ENCODE measurements at places on chromosomes 3 and 15.

- DNase-seq: peak; percentile 2
Measured at GRCh38 chr15:37837276-37837675, 97.2 kb upstream of the TMCO5A start.

DNA sequence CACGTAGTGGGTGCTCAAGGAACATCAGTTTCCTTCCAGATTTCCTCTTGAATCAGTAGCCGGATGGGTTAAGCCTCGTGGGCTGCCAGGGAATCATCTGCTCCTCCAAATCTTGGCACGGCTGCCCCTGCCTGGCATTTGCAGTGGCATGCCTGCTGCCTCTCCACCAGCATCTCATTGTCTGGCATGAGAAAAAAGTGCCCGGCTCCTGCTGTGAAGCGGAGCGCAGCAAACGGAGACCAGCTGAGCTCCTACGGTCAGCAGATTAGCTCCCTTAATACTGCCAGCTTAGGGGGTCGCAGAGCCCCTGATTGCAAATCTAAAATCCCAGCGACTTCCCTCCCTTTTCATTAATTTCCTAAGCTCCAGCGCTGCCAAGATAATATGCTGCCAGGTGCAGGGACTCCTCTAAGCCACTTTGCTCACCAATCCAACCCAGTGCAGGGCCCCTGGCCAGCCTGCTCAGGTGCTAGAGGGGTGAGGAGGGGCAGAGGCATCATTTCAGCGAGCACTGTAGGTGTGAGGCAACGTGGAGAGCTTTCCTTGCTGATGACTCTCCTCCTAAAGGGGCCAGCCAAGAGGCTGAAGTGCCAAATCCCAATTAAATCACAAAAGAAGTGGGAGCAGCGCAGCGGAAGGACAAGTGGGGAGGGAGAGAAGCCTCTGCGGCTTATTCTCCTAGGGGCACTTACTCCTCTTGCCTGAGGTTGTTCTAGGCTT, 49.6 kb upstream of the ST8SIA2 start:
- DNase-seq: no peak

DNA sequence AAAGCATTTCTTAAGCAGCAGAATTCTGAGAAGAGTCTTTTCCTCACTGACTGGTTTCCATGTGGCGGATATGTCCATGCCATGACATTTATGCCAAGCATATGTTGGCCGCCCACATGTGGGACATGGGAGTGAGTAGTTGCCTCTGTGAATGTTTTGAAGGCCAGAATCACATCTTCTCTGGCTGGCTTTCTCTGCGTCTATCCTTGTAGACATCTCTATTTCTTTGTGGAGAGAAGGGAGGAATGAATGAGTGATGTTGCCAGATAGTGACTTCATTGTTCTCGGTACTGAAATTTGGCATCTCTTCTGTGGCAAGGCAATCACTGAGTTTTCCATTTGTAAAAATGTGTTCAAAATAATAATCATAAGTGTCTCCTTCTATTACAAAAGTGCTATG, 316.0 kb downstream of the CLSTN2 start:
- DNase-seq: no peak

DNA sequence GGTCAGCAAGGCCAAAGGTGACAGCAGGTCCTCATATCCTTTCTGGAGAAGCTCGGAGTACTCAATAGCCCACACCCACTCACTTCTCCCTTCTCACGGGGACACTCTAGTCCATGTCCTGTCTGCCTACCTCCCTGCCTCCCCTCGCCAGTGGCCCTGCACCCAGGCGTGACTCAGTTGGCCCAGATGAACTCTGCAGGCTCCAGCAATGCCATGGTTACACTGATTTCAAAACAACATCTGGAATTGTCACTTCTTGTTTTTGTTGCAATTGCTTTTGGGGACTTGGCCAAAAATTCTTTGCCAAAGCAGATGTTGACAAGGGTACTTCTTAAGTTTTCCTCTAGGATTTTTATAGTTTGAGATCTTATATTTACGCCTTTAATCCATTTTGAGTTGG, 13.0 kb downstream of the IL16 start:
- DNase-seq: no peak

DNA sequence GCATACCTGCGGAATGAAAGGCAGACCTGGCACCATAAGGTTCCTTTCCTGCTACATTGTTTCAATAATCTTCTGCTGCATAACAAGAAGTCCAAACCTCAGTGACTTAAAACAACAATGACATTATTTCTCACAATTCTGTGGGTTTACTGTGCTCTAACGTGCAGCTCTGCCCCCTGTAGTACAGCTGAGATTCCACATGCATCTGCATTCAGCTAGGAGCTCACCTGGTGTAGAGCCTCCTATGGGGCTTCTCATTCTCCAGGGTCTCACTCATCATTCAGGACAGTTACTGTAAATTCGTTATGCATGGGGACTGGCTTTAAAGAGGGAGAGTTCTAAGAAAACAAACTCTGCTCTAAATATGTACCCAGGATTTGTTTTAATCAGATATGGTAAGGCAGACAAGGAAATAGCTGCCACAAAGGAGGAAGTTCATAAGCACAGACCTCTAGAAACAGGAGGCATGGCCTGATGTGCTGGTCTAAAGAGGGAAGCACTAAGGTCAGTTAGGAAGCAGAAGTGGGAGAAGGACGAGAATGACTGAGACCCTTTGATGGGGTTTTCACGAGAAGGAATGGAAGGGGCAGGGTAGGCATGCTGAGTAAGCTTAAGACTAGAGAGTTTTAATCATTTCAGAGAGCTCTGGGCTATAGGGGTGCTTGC, 347.0 kb downstream of the NEK10 start:
- DNase-seq: no peak

GRCh38 chr3:63967675-63968611, 55.4 kb downstream of the PSMD6 start:
- no peak for DNase-seq

Data from GM04504 (cell line).